ENCODE measurements at places on chromosomes 16 and 17.

- no peak for DNase-seq
Observed at GRCh38 chr17:21214777-21215541, 998 bp upstream of the TMEM11 start.

- no peak for DNase-seq
Observed at GRCh38 chr17:72191921-72192799, 71.3 kb downstream of the SOX9 start.

GRCh38 chr17:49965524-49965909, 3.5 kb upstream of the DLX4 start:
- DNase-seq = no peak

- DNase-seq = peak; percentile 73
Observed at GRCh38 chr17:1179818-1180742, at the start of gene ABR. ABR (minus strand) TSS chr17:1179981; CDS start chr17:1179727, 254 bp downstream.

GRCh38 chr17:6576038-6576785, 19.9 kb upstream of the PITPNM3 start:
- DNase-seq = no peak

- no peak for DNase-seq
Observed at GRCh38 chr16:49821614-49822282, 34.2 kb downstream of the ZNF423 start.

- no peak for DNase-seq
Observed at GRCh38 chr17:42122371-42123303, at the start of gene HSPB9. HSPB9 (plus strand) TSS chr17:42122804; CDS start chr17:42122851, 47 bp downstream.

GRCh38 chr17:80877729-80878303, 113.8 kb upstream of the CHMP6 start:
- DNase-seq = peak; percentile 72

DNA sequence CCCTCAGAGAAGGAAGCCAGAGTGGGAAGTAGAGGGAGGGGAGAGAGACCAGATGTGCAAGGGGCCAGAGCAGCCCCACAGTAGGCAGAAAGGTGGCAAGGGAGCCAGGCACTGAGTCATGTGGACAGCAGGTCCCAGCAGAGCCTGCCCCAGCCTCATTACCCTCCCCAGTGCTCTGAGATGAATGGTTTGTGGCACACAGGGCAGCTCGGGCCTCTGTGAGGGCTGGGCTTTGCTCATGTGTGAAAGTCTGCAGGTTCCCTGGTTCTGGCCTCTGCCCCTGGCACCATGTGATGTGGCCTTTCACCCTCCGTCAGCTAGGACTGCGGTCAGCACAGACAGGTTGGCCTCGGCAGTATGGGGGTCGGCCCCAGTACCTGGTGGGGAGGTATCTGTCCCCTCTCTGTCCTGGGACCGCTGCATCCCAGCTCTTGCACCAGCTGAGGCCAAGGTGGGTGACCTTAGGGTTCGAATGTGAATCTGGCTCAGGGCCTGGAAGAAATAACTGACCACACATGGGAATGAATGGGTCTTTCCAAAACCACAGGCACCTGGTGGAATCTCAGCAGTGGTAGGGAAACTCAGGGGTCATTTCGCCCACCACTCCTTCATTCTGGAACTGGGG, 8.9 kb downstream of the LRRC75A start:
- DNase-seq = no peak

GRCh38 chr17:37158290-37158689, 209.5 kb downstream of the AATF start:
- no peak for DNase-seq

- no peak for DNase-seq
Observed at GRCh38 chr16:18984435-18985005, 786 bp downstream of the TMC7 start.

DNA sequence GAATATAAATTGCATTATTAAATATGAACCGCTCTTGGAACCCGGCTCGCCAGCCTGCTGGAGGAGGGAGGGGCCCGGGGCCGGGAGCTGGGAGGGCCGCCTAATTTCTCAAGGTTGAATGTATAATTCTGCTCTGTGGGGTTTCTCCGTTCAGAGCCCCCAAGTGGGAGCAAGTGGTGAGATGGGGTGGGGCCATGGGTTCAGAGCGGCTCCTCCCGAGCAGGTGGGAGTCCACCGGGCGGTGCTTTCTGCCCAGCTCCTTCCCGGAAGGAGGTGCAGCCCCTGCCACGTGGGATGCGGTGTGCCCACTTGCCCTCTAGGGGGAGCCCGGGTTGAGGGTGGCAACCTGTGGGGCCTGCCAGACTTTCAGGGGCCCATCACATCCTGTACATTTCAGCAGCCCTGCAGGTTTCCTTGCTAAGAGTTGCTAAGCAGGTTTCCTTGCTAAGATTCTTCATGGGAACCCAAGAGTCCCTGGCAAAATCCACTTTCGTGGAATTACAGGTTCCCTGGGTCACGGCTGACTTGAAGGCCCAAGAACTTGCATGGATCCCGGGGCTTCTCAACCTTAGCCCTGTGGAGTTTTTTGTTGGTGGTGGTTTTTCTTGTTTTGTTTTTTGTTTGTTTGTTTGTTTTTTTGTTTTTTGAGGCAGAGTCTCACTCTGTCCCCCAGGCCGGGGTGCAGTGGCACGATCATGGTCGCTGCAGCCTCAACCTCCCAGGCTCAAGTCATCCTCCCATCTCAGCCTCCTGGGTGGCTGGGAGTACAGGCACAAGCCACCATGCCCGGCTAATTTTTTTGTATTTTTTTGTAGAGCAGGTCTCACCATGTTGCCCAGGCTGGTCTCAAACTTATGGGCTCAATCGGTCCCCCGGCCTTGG, 196.7 kb upstream of the GSE1 start:
- DNase-seq = peak; percentile 86

Measured in activated T-cell treated with anti-CD3 and anti-CD28 coated beads, Interleukin-2, amount 50 U/mL, for 24 hours (primary cell).